ENCODE measurements at places on chromosomes 16 and 17.
A peak's percentile ranks its signal among the peaks of the same experiment; 100 is the strongest.

- DNase-seq: no peak
Measured at GRCh38 chr17:45063198-45063597, 2.1 kb downstream of the NMT1 start.

GRCh38 chr16:62392698-62393097 is 356.5 kb upstream of the CDH8 start:
- DNase-seq: no peak

DNA sequence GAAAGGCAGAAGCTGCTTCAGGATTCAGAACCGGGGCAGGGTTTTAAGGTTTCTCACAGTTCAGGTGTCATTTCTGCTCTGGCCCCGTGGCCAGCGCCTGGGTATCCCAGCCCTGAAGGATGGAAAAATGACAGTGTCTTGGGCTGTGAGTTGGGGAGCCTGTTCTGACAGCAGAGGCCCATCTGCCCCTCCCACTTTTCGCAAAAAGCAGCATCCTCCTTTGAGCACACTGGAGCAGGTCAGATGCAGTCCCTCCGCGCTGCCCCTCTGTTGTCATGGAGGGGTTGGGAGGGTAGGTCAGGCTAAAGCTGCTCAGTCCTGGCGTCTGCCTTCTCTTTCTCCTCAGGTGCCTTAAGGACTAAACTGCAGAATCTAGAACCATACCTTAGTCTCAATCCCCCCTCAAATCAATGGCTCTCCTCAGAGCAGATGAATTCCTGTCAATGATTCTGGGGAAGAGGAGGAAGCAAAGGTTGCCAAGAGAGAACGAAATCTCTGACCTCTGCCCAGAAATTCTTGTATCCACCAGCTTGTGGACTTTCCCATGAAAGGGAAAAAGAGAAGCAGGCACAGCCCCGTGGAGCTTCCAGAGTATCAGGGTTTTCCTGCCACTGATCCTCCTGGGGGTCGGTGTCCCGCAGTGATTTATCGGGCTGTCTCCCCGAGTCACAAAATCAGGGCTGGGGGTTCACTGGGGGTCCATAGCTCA is 7.3 kb downstream of the NEUROD2 start:
- DNase-seq: no peak

GRCh38 chr17:1754430-1755112 is 7.3 kb upstream of the SERPINF1 start:
- no peak for DNase-seq

DNA sequence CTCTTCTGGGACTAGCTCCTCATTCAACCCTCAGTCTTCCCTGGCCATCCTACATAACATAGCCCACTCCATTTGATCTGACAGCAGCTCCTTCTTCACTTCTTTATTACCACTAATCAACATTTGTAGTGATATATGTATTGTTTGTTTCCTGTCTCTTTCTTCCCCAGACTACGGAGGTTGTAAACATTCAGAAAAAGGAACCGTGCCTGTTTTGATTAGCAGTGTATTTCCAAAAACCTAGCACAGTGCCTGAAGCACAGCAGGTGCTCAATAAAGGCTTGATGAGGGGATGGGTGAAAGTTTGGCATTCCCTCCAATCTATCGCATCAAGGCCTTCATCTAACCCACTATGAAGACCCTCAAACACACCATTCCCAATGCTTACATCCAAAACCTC is 150.8 kb downstream of the XYLT1 start:
- DNase-seq: no peak

- DNase-seq: no peak
Measured at GRCh38 chr16:56121156-56121500, 70.2 kb upstream of the GNAO1 start.

GRCh38 chr16:917591-918061 is 53.2 kb downstream of the LMF1 start:
- no peak for DNase-seq

- DNase-seq: no peak
Measured at GRCh38 chr17:70896843-70897242, 727.5 kb downstream of the KCNJ2 start.

DNA sequence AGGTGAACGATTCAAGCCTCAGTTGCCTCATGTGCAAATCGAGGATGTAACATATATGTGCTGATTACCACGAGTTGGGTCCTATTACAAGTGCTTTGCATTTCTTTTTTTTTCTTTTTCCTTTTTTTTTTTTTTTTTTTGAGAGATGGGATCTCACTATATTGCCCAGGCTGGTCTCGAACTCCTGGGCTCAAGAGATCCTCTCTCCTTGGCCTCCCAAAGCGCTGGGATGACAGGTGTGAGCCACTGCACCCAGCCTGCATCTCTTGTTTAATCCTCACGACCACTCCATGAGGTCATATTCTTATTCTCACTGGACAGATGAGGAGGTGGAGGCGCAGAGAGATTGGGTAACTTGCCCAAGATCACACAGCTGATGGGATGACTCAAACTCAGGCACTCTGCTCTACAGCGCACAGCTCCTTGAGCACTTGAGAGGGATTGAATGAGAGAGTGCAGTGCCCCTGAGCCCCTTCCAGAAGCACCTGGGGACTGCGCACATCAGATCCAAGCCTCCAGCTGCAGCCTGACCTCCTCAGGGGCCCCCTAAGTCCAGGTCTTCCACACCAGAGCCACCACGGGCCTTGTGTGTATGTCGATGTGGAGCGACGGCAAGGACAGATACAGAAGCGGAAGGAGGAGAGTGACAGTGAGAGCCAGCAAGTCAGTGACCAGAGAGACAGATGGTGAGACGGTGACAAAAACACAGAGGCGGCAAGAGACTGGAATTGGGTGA is 4.9 kb downstream of the STX1B start:
- no peak for DNase-seq

DNA sequence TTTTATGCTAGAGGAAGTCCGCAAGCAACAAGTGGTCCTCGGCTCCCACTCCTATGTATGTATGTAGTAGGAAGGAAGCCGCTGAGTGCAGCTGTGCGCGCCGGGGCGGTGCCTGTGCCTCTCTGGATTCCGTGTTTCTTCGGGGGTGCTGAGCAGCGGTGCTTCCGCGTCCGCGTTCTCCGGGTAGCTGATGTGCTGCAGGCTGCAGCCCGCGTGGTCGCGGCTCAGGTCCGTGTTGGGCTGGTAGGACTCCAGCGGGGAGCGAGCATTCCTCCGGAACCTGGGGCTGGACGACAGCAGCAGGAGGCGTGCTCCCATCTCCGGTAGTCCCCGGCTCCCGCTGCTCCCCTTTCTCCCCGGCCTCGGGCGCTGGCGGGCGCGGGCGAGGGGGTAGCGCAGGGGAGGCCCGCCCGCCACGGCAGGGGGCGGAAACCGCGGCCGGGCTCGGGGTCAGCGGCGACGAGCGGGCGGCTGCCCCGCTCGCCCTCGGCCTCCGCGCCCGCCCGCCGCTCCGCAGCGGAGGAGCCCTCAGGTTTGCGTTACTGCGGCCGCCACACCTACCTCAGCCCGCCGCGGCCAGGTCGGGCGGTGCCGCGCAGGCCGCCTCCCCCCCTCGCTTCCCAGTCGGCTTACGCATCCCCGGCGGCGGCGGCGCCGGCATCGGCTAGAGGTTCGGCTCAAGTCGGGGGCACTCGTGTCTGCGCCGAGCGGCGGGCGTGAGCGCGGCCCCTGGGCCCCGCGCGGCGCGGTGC is 487 bp downstream of the C17orf67 start:
- peak; percentile 50 for DNase-seq

DNA sequence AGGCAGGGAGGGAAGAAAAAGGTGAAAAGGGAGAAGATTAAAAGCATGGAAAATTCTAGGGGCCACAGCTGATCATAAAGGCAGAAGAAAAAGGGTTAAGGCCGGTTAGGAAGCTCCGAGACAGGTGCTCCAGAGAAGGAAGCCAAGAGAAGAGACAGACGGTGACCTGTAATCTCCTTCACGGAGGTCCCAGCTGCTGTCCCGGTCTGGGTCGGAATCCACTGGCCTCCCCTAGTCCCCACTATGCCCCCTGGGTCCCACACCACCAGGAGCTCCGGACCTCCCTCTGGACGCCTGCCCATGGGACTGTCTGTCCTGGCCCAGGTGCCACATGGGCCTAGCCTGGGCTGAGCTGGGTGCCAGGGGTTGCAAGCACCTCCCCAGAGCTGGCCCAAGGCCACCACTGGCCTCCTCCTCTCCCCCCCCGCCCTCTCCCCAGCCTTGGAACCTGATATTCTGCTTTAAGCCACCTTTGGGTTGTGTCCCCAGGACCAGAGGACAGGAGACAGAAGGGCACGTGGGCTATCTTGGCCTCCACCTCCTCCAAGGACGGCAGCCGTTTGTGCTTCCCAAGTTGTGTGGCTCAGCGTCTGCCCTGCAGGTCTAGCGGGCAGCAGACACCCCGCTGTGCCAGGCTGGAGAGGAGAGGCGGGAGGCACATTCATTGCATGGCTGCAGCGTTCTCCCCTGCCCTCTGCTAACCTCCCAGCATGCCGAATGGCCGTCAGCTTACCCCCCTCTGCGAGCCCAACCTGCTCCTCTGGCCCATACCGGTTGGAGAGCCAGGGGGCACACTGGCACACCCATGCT is 102.4 kb downstream of the ENGASE start:
- DNase-seq: no peak

- DNase-seq: no peak
Measured at GRCh38 chr16:87602001-87602775, at the start of gene JPH3. TSS of gene JPH3 (plus strand) at chr16:87602508. CDS start at chr16:87603147, 639 bp downstream.

- no peak for DNase-seq
Measured at GRCh38 chr17:73175962-73176565, 11.3 kb downstream of the SSTR2 start.

DNA sequence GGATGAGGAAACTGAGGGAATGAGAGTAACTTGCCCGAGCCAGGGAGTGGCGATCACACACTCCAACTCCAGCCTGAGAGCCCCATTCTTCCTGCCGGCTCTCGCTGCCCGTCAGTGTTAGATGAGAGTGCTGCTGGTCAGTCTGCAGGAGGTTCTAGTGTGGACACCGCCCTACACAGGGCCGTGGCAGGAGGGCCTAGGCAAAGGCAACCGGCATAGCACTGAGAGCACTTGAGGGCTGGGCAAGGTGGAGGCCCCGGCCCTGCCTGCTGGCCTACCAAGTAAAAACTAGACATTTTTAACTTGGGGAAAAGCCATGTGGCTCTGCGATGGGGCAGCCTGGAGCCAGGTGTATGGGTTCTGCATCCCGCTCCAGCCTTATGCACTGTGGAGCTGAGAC is 354.8 kb downstream of the SEC14L1 start:
- no peak for DNase-seq

- DNase-seq: peak; percentile 98
Measured at GRCh38 chr16:29943846-29944799, 17.8 kb upstream of the TMEM219 start.

DNA sequence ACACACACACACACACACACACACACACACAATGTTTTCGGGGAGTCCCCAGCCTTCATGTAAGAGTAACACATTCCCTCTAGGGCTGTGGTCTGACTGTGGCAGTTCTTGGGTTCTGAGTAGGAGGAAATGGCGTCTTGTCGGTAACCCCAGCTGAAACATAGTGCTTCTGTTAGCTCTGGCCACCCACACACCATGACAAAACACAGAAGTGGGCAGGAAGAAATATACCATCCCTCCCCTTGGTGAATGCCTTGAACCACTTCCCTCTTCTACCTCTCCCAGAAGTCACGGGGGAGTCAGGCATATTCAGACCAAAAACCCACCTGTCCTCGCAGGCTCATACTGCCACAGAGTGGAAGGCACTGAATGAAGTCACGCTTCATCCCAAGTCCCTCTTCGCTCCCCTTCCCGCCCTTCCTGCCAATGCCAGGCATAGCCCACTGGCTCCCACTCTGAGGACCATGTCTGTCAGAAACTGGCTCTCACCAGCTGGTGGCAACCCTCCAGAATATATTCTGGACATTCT is 11.5 kb downstream of the SLC35B1 start:
- peak; percentile 27 for DNase-seq

GRCh38 chr17:43935926-43936261 is 6.4 kb downstream of the PPY start:
- DNase-seq: no peak

- no peak for DNase-seq
Measured at GRCh38 chr17:77212081-77212832, 71.5 kb downstream of the SEC14L1 start.

DNA sequence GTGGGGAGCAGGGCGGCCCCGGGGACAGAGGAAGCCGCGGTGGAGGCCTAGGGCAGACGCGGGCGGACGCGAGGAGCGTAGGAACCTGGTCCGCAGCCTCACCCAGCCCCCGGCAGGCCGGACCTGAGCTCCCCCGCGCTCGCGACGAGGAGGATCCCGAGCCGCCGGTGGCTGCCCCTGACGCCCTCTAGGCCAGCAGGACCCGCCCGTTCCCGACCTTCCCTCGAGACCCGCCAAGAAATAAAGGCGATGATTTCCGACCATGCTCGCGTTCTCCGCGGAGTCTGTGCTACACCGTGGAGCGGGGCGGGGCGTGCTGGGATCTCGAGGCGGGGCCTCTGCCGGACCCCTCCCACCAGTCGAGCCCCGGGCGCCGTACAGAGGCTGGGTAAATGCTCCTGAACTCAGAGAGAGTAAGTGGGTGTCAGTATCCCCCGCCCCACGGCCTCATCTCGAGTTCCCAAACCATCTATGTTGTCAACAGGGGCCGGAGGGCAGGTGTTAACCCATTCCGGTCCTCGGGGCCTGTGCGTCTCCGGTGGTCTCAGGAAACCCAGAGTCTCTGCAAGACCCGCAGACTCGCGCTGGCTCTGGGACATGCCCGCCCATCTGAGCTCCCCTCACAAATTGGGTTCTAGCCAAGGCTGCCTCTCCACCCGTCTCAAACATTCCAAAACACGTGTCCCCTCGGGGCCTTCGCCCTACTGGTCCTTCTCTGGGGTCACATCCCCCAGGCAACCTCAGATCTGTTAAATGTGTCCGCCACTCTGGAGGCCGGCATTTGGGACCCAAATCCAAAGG is 13.7 kb downstream of the SYCE1L start:
- peak; percentile 42 for DNase-seq

DNA sequence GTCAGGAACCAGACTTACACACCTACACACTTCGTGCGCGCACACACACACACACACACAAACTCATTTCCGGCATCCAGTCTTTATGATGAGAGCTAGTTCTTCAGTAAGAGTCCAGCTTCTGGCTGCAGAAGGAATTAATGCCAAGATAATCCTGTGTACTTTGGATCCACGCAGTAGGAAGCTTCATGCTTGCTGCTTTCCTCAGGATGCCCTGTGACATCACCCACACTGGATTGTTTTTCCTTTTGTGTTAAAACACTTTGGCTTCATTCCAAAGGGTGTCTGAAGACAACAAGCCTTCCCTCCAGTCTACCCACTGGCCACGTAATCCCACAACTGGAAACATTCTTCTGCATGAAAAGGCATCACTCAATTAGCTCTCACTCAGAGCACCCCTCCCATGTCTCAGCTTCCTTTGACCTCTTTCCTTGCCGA is 35.4 kb downstream of the KCNJ16 start:
- DNase-seq: peak; percentile 33

- DNase-seq: no peak
Measured at GRCh38 chr17:70834039-70834438, 664.7 kb downstream of the KCNJ2 start.

GRCh38 chr17:37718324-37719048 is 26.4 kb downstream of the HNF1B start:
- no peak for DNase-seq

Data from fibroblast of lung (primary cell).